ENCODE measurements at places on chromosomes 3 and 15.

- DNase-seq: no peak
Measured at GRCh38 chr15:99719096-99719541, 14.1 kb downstream of the LYSMD4 start.

DNA sequence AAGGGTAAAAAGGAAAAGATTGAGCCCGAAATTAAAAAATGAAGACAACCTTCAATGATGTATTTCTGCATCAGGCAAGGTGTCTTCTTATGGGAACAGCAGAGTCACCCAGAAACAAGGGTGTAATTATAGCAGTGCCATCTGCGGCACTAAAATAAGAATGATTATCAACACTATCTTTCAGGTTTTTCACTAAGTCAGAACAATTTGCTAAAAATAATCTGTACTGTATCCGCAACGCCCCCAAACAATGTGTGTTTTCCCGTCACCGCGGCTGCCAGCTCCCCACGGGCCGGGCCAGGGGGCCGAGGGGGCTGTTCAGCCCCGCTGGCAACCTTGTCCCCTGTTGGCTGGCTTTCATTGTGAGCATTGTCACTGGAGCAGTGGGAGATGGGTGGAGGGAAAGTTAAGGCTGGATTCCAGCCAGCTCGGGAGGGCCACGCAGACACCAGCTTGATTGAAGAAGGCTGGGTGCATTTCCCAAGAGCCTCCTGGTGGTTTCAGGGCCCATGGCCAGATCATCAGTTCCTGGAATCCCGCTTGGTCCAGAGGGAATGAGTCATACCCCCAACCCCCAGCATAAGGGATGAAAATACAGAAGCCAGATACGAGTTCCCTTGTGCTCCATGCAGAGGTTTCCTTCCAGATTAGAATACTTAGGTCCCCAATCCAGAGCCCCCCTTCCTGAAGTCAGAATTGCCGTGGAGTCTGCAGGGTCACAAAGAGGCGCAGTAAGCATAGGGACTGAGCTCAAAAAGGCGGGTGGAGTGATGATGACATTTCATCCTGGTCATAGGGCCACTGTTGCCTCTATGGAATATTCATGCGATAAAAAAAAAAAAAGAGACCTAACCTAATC, 90.2 kb upstream of the KLF13 start:
- peak; percentile 69 for DNase-seq

- no peak for DNase-seq
Measured at GRCh38 chr3:86954226-86954625, 36.7 kb downstream of the VGLL3 start.

- no peak for DNase-seq
Measured at GRCh38 chr15:26631894-26632293, 141.0 kb downstream of the GABRB3 start.

DNA sequence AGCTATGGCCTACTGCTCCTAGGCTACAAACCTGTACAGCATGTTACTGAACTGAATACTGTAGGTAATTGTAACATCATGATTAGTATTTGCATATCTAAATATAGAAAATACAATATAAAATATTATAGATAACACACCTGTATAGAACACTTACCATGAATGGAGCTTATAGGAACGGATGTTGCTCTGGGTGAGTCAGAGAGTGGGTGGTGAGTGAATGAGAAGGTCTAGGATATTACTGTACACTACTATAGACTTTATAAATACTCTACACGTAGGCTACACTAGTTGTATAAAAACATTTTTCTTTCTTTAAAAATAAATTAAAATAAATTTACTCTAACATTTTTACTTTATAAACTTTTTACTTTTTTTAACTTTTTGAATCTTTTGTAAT, 224.0 kb upstream of the CBLB start:
- DNase-seq: no peak

Measured in trophoblast cell (in vitro differentiated cells and primary cell).